Activated CD4-positive, alpha-beta T cell treated with anti-CD3 and anti-CD28 coated beads for 24 hours (primary cell): ENCODE measurements at places on chromosomes 7 and 10.

DNA sequence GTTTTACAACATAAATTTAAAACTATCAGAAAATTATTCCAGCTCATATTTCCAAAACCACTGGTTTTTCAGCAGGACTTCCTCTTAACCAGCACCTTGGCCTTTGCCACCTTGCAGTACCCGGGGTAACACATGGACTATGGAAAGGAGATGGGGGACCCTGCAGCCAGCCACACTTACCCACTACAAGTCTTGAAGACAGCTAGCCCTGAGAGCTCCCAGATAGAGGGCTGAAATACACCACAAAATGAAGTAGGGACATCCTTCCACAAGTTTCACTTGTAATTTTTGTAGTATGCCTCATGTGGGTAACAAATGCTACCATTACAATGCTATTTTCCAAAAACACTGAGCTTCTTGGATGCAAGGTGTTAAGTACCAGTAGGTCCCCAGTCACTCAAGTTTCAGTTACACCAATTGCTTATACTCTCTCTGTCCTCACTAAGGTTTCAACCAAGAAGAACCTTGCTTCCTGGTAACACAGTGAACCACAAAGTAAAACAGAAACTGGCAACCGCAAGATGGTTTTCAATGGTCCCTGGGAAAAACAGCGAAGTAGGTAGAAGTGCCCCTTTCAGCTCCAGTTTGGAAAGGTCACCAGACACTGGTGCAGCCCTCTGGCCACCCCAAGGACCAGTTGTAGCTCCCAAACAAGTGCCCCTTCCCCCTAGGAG, 110.9 kb downstream of the SGMS1 start:
- no peak for DNase-seq

GRCh38 chr7:30845426-30846135, 66.1 kb upstream of the AQP1 start:
- no peak for DNase-seq

GRCh38 chr10:48491392-48492139, 113.3 kb downstream of the ARHGAP22 start:
- no peak for DNase-seq

- DNase-seq = no peak
Measured at GRCh38 chr7:13042605-13043236, 355.3 kb downstream of the ARL4A start.

DNA sequence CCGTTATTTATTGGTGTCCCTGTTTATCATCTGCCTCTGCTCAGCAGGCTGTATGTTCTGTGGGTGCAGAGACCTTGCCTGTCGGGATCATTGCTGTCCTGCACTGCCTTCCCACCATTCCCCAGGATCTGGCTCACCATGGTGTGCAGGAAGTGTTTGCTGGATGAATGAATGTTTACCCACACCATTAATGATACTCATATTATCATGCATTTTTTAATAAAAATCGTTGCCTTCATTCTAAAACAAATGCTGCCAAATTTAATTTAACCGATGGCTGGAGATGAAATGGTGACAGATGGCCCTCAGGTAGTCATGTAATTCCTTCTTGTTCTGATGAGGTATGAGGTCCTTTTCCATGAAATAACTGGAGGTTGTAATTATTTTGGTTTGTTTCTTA, 22.5 kb downstream of the PLPP4 start:
- no peak for DNase-seq

DNA sequence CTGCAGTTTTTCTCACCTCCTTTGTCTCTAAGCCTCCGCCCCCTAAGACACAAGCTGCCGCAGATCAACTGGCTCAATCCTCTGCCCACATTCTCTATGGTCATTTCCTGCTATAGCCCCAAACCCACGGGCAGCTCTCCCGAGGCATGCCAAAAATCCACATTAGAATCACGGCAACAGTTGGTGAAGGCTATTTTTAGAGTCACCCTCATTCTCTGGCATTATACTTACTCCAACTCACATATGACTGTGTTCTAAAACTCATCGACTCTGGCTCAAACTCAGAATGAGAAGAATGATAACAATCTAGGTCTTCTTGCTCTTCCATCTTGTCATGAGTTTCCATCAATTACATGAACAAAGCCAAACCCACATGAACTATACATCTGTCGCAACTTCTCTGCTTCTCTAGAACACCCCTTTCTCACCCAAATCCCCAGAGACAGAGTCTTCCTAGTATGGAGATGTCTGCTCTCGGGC, 10.9 kb upstream of the KIAA1549 start:
- DNase-seq = no peak

- DNase-seq = no peak
Measured at GRCh38 chr10:71440506-71441035, 43.9 kb downstream of the CDH23 start.

- peak; percentile 10 for DNase-seq
Measured at GRCh38 chr10:118840071-118840775, 85.5 kb upstream of the CACUL1 start.

- DNase-seq = no peak
Measured at GRCh38 chr7:55965805-55966421, 1.5 kb downstream of the NIPSNAP2 start.

- no peak for DNase-seq
Measured at GRCh38 chr10:86017841-86018734, 348.5 kb downstream of the GRID1 start.

GRCh38 chr7:94532676-94533075, 23.1 kb downstream of the CASD1 start:
- no peak for DNase-seq

DNA sequence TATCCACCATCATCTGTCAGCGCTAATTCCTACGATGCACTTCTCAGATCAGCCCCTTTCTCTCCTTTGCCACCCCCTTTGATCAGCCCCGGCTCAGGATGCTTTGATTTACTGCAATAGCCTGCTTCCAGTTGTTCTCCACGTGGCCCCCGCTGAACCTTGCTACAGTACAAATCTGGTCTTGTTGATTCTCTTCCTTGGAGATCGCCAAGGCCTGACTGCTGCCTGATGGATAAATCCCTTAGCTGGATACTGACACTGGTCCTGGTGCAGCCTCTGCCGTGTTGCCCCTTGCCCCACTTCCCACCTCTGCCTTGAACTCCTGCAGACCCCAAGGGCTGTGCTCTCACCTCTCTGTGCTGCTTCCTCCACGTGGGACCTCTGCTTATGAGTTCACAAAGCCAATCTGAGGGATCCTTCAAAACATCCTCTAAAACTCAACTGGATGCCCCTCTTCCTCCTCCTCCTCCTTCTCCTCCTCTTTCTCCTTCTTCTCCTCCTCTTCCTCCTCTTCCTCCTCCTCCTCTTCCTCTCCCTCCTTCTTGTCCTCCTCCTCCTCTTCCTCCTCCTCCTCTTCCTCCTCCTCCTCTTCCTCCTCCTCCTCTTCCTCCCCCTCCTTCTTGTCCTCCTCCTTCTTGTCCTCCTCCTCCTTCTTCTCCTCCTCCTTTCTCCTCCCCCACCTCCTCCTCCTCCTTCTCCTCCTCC, 15.3 kb downstream of the PLXNA4 start:
- no peak for DNase-seq

DNA sequence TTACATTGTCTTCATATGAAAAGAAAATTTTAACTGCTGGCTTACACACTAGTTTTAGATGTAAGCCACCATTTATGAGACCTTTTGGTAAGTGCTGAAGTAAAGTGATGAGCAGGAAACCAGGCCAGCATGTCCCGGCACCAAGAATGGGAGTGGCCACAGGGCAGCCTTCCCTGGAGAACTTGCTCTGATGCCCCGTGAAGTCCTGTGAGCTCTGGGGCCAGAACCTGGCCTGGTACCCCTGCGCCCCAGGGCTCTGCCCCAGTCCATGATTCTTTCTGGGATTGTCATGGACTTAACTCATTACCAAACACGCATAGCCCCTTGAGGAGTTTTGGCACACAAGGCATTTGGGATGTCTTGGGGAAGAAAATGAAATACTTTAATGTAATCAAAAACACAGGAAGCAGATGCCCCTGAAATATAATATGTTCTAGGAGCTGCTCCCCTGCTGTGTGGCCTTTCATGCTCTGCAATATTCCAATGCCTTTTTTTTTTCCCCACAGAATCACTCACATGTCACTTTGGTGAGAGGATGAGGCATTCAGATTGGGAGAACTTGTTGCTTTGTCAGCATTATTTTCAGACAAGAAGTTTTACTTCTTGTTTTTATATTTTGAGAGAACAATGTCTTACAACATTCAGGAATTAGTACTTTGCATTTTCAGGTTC, 53.1 kb upstream of the CXCL12 start:
- no peak for DNase-seq
